ENCODE measurements at places on chromosomes 4 and X.

DNA sequence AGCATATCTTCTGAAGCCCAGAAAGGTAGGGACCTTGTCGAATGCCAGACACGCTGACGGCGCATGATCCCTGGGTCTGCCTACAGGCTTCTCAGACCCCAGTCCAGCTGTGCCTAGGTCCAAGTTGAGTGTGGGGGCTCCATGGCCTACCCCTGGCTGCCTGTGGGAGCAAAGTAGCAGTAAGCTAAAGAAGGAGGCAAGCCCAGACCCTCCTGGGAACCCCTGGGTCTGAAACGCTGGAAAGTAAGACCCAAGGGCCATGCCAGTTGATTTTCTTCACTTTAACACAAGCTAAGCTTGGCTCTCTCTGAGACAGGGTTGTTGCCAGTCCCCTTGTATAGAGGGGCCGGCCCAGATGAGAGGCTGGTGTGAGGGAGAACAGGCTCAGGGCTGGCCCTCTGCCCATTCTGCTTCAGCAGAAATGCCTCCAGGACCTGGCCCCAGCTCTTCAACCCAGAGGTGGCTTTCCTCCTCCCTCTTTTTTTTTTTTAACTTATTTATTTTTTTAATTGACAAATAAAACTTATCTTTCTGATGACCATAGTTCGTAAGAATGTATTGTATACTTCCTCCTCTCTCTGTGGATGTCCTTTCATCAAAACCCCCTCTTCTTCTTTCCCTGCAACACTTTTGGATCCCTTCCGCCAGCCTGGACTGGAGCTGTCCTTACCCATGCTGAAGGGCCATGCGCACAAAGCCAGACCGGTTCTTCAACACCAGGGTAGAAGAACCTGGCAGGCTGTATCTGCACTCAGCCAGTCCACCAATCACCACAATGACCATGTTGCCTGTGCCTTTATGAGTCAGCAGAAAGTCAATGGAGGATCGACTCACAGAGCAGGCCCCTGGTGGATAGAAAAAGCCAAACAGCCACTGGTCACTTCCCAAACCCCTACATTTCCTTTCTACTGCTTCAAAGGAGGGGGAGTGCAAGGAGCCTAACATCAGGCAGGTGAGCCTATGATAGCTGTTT, 7.1 kb downstream of the AWAT2 start:
- peak; percentile 63 for DNase-seq

GRCh38 chr4:3611778-3612177, 79.6 kb upstream of the LRPAP1 start:
- DNase-seq, result no peak

- no peak for DNase-seq
These were observed 1.1 kb upstream of the AP1S2 start for GRCh38 chrX:15855568-15856221.

DNA sequence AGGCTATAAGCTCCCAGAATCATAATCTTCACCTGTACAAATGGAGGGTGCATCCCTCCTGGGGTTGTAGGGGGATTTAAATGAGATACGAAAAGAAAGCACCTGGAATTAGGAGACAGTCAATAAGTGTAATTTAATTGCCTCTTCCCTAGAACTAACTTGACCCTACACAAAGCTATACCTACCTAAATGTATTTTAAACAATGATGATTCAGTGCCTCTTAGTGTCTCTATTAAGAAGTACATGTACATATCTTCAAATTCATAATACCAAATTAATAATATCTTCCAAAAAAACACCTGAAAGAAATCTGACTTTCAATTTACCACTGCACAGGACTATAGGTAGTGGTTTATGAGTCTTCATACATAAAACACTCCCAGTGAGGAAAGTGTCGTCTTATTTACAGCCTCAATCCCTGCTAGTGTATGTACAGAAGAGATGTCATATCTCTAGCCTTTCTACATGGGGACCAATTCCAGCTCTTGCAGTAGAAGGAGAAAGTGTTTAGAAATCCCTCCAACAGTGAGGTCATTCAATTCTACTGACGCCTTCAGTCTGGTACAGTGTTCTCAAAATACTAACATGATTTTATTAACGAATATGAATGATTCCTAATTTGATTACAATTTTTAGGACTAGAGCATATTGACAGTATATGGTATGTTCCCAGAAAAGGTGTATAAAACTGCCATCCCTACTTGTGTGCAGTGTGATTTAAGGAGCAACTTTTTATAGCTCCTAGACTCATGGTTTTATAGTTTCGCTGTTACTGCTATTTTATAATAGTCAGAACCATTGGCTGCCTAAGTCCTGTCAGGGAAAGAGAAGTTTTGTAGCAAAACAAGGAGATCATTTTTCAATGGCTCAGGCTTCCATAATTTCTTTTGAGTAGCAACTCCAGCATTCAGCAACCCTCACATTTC, 282.7 kb downstream of the UNC5C start:
- DNase-seq, result no peak

GRCh38 chr4:108048997-108049396, 59.3 kb downstream of the HADH start:
- no peak for DNase-seq

- DNase-seq, result no peak
These were observed 324.0 kb downstream of the STPG2 start for GRCh38 chr4:97819294-97819693.

GRCh38 chr4:155684892-155685541, 18.4 kb downstream of the GUCY1A1 start:
- DNase-seq, result no peak

DNA sequence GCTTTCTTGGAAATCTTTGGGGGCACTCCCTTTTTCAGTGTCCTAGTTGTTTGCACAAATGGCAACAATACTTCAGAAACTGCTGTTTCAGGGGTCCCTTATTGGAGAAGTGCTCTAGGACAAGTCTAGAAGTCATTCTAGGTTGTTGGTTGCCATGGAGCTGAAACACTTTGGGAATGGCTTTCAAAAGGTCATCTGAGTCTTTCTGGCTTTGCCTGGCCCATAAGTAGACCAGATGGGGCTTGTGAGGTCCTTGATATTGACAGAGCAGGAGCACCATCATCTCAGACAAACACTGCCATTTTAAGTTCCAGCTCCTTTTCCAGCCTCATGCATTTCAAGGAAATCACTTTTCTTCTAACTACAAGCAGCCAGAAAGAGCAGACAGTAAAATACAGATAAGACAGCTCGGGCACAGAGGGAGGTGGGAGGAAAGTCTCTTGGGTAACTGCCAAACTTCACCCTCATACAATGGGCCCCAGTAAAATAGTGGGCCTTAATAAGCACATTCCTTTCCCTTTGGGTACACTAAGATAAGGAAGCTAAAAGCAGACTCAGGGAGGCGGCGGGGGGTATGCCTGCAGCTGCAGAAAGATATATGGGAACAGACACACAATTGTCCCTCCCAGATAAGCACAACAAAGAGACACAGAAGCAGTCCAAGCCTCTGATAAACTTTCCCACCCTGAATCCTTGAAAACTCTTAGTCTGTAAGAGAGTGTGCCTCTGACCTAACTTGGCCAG, 8.5 kb upstream of the NXF3 start:
- peak; percentile 34 for DNase-seq

GRCh38 chrX:10597871-10598270, 22.5 kb downstream of the MID1 start:
- no peak for DNase-seq

DNA sequence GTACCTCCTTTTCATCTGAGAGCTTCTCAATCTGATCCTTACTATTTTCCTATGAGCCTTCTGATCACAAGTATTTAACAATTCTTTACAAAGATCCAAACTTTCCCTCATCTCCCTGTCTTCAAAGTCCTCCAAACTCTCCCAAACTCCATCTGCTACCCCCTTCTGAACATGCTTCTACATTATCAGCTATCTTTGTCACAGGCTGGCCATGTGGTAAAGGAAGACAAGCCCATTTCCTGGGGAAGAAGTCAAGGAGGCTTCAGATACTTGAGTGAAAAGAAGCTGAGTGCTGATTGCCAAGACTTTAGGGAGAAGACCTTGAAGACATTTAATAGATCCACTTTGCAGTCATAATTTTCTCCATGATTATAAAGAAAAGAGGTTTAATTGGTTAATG, 231.4 kb downstream of the CWH43 start:
- no peak for DNase-seq

DNA sequence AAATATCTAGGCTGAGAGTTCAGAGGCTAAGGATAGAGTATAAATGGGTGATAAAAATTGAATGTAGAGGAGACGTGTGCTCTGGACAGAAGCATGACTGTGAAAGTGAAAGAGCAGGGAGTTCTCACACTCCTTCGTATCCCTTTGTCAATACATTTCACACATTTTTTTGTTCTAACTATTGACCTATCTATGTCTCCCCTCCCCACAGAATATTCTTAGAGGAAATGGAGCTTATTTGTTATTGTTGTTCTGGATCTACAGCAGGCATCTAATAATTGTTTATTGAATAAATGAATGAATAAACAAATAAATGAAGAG, 57.6 kb downstream of the ENPEP start:
- no peak for DNase-seq

DNA sequence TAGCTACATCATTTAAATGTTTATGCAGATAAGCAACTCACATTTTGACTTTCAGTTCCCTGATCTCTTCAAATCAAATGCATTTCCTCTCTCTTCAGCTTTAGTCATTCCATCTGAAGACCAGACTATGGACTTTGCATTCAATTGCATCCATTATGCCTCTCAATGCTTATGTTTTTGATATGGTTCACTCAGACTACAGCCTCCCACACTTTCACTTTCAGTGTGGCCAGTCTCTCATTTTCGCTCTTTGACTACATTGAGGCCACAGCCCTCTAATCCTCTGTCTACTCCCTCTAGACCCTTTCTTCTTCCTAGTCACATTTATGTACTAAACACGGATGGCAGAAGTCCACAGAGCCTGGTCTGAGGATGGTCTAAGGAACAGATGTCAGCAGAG, 24.5 kb upstream of the VEGFC start:
- no peak for DNase-seq
